Muscle of leg (tissue), 16 donors: ENCODE measurements at places on chromosomes 13 and 19. TPM values are rescaled to one million over a fixed set of nuclear protein-coding genes. Genes with fewer than 3 reads are reported as not detected.

DNA sequence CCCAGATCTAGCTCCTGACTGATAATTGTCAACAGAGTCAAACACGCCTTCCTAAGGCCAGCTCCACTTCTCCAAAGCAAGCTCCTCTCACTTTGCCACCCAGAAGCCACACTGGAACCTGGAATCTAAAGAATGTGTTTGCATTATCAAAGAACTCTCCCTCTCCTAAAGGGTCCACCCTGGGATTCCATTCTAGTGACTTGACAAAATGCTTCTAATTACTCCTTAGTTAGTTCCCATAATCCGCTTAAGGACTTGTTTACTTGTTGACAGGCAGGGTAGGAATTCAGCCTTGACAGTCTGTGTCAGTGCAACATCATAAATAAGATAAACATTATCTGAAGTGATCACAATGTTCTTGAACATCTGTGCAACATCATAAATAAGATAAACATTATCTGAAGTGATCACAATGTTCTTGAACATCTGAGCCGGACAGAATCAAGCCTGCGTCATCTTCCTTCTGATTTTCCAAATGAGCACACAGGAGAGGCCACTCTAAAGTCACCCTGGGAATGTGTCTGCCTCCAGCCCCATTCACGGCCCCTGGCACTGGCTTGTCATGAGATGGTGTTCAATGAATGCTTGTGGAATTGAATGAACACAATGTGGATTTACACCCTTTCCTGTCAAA is 512.1 kb downstream of the IRS2 start:
- DNase-seq, result no peak

The FAM187B gene
- not detected for polyA plus RNA-seq

The IRGC gene
- not detected for polyA plus RNA-seq

The PCID2 gene
- 36.2 TPM for polyA plus RNA-seq

GRCh38 chr13:113445791-113446487 is 7.3 kb downstream of the ADPRHL1 start:
- no peak for DNase-seq
